ENCODE measurements at places on chromosomes 5 and 9.

DNA sequence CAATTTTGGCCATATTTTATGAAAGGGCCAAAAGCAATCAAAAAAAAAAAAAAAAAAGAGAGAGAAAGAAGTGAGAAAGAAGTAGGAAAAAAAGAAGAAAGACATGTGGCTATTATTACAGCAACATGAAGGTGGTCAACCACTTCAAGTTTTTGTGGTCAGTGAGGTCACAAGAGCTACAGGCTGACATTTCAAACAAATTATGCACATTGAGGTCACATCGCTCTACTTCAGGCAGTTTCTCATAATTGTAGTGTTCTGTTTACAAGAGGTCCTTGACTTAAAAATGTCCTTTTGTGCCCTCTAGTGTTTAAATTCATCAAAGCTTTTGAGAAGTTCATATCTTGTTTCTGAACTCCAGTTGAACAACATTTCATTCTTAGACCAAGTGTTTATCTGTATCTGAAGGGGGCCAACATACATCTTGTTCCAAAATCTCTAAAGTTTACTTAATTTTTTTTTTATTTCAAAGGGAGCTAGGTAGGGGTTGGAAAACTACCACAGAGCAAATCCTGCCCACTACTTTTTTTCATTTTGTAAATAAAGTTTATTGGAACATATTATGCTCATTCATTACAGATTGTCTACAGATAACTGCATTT is 513.1 kb downstream of the PDE4D start:
- DNase-seq, result no peak

DNA sequence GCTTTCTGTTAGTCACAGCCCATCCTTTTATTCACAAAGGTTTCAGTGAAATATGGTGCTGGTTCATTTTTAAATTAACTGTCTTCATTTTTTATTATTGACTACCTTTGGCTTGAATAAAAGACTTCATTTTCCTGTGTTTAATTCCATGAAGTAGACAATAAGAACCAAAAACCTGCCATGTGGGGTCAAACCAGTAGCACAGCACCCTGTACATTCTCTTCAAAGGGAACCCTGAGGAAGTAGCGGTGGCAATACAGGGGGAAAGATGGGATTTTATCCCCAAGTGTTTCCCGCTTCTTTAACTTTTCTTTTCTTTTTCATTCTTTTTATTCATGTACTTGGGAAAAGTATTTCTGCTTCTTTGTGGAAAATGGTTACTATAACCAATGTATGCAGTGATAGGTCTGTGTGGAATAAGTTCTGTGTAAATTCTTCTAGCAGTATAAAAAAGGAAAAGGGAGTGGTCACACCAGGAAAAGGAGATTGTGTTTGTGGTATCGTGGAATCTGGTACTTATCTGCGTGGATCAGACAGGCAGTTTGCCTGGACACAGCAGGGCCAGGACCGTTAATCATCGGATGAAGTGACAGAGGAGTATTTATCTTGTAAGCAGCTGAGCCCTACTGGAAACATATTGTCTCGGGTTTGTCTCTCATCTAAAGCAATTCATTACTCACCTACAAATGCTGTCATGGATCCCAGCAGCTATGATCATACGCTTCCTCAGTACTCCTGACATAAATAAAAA is 94.2 kb downstream of the PPIC start:
- no peak for DNase-seq

- DNase-seq, result no peak
Observed at GRCh38 chr5:112381521-112381920, 37.6 kb downstream of the EPB41L4A start.

GRCh38 chr9:91092214-91092613 is 269.5 kb downstream of the AUH start:
- no peak for DNase-seq

GRCh38 chr5:30604648-30605262 is 588.7 kb upstream of the CDH6 start:
- no peak for DNase-seq

DNA sequence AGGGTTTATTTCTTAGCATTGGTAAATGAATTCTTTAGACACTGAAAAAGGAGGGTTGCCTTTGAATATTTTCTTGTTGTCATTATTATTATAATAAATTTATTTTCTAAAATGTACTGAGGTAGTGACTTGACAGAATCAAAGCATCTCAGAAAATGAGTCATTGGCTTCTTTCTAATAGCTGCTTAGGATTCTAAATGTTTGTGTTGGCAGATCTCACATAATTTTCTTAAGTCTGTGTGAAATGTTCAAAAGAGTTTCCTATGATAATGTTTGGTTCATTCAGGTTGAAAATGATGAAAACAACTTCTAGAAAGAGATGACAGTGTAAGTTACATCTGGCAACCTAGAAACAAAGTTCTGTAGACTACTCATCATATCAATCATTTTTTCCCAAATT is 69.7 kb downstream of the SH3GL2 start:
- no peak for DNase-seq

DNA sequence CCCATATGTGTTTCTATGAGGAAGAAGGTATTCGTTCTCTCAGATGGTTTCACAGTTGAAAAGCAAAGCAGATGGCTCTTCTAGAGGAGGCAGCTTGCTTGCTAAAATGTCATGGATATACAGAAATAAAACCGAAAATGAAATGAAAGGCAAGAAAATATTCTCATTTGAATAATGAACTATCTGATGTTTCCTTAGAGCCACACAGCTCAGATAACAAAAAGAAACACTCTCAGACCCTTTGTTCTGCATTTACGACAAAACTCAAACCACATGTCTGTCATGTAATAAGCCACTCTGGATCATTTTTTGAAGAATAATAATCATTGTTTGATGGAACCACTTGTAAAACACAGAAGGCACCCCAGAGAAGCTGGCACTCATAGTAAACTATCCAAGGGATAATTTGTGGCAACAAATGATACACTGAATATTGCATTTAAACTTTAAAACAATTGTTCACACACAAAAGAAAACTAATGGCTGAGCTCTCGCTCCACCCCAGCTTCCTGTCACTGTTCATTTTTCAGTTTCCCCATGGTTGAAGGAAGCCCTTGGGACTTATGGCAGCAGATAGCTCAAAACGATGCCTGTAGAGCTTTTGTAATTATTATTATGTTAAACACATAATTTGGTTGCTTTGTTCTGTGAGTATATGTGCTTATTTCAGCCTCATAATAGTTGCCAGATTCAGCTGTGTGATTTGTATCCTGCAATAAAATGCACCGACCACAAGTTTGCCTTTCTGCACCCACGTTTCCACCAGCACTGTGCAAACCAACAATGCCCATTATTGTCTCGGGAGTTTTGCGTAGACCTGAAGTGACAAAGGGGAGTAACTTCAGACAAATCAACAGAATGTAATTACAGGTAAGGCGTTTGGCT is 256.0 kb downstream of the TMEM167A start:
- DNase-seq, result no peak

DNA sequence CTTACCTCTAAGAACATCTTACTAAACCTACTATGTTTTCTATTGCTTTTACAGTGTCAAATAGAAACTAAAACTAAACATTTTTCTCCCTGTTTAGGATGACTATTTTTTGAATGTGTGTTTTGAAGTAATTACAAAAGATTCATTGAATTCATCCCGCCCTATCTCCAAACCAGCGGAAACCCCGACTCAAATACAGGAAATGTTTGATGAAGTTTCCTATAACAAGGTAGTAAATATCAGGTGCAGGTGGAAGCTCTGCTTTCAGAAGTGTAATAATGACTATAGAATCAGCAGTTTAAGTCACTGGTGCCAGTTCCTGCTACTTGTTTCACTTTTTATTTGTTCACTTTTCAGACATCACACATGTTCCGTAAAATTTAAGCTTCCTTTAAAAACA is 20.0 kb downstream of the ERAP2 start:
- no peak for DNase-seq

- DNase-seq, result no peak
Observed at GRCh38 chr9:89564346-89564878, 40.4 kb upstream of the GADD45G start.

DNA sequence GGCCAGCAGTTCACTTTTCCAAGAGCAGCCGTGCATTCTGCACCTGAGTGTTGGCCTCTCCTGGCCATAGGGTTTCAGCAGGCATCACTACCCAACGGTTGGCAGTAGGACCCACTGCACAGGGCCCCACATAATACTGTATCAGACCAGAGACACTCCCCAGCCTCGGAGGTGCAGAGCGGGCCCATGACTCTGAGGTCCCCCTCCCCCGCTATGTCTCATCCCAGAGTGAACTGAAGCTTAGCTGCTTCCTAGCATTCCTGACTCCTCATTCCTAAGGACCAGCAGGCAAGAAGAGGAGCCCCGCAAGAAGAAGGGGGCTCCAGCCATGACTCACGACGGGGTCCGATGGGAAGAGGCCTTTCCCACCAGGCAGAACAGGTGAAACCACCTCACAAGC is 67.2 kb downstream of the CAMSAP1 start:
- DNase-seq, result no peak

DNA sequence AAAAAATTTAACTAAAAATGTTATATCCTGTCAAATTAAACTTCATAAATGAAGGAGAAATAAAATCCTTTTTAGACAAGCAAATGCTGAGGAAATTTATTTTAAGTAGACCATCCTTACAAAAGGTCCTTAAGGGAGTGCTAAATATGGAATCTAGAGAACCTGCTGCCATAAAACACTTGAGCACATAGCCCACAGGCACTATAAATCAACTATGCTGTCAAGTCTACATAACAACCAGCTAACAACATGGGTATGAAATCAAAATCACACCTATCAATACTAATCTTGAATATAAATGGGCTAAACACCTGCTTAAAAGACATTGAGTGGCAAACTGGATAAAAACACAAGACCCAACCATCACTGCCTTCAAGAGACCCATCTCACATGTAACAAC is 15.1 kb upstream of the PRSS3 start:
- DNase-seq, result no peak

GRCh38 chr9:86350006-86350760 is 4.0 kb downstream of the TUT7 start:
- no peak for DNase-seq

GRCh38 chr5:87138091-87138805 is 129.4 kb upstream of the RASA1 start:
- no peak for DNase-seq

Data from NCI-H1930 (cell line).